ENCODE measurements at places on chromosomes 5 and 9.

DNA sequence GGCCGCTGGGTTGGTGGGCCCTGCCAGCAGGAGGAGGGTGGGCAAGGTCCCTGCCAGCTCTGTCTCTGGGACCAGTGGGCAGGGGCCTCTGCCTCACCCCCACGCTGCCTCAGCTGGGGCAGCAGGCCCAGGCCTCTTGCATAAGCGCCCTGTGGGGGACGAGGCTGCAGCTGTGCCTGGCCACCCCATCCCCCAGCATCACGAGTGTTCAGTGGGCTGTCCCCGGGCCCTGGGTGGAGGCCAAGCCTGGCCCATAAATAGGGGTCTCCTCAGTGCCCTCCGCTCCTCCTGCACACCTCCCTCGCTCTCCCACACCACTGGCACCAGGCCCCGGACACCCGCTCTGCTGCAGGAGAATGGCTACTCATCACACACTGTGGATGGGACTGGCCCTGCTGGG lies at the start of gene PTGDS:
TSS of gene PTGDS (plus strand) at position 282 of the 400 bp plus-strand sequence. CDS start at position 357, 75 bp downstream.
- no peak for DNase-seq

- DNase-seq: no peak
These were observed 51.4 kb downstream of the COL23A1 start for GRCh38 chr5:178538741-178539229.

- DNase-seq: no peak
These were observed 202.2 kb downstream of the NFIB start for GRCh38 chr9:14111696-14112095.

DNA sequence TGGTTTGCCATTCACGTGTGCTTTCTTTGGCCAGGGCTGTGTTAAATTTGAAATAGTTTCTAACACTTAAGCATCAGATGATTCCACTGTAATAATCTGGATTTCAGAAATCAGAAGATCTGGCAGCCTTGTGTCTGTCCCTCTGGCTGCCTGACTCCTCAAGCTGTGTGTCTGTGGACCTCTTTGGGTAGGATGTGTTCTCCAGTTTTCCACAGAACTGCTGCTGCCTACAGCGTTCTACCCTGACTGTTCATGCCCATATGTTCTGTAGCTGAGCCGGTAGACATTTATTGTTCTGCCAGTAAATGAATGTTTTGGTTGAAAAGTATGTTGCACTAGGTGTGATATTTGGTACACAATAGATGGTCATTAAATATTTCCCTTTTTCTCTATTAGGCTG lies 81.3 kb downstream of the SH3GL2 start:
- DNase-seq: no peak

GRCh38 chr5:96058084-96058483 lies 96.4 kb upstream of the ELL2 start:
- DNase-seq: no peak

GRCh38 chr9:114017741-114018715 lies 60.1 kb downstream of the AMBP start:
- no peak for DNase-seq

GRCh38 chr5:161897033-161897432 lies 49.1 kb downstream of the GABRA1 start:
- no peak for DNase-seq

- no peak for DNase-seq
These were observed 83.7 kb downstream of the SH3RF2 start for GRCh38 chr5:146020100-146020499.

- DNase-seq: no peak
These were observed 12.0 kb downstream of the NDST1 start for GRCh38 chr5:150519978-150520377.

- DNase-seq: no peak
These were observed 123.9 kb upstream of the ADAMTSL1 start for GRCh38 chr9:18350036-18350435.

Data from astrocyte (in vitro differentiated cells and primary cell).